ENCODE measurements at places on chromosomes 6 and 20.

DNA sequence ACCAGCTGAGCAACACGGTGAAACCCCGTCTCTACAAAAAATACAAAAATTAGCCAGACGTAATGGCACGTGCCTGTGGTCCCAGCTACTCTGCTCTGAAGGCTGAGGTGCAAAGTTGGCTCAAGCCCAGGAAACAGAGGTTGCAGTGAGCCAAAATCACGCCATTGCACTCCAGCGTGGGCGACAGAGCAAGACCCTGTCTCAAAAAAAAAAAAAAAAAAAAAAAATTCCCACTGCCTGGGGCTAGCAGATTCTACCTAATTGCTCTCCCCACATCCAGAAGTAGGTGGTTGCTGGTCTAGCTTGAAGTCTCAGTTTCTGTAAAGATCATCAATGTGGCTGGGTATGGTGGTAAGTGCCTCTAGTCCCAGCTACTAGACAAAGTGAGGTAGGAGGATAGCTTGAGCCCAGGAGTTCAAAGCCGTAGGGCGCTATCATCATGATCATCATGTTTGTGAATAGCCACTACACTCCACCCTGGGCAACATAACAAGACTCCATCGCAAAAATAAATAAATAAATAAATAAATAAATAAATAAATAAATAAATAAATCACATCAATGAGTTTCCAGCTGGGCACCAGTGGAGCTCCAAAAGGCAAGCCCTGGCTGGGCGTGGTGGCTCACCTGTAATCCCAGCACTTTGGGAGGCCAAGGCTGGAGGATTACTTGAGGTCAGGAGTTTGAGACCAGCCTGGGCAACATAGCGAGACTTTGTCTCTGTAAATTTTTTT lies 6.3 kb upstream of the AP5S1 start:
- DNase-seq, result no peak

GRCh38 chr6:117986396-117986795 lies 79.3 kb downstream of the SLC35F1 start:
- no peak for DNase-seq

DNA sequence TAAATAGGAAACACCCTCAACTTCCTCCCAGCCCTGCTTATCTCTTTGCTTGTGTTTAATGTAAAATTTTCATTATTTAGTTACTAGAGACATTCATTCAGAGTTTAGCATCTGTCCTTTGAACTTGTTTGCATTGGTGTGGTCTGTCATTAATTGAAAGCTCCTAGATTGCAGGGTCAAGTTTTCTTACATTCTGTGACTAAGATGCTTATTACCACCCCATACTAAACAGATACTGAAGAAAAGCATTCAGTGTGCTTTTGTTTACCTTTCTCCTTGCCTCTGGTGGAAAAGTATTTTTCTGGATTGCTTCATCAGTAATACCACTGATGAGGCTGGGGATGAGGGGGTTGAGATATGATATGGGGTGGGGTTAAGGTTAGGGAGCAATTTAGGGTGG lies 199.0 kb downstream of the SAMD5 start:
- DNase-seq, result no peak

GRCh38 chr6:11387707-11388430 lies 149.7 kb upstream of the TMEM170B start:
- no peak for DNase-seq

Measured in CD4-positive, alpha-beta T cell treated with Interleukin-1 beta for 1 hour (primary cell).